Globus pallidus (tissue), 1 donor: ENCODE measurements at places on chromosomes 11 and 22.

- peak; percentile 26 for DNase-seq
Observed at GRCh38 chr11:16883174-16883573, 131.0 kb downstream of the PLEKHA7 start.

DNA sequence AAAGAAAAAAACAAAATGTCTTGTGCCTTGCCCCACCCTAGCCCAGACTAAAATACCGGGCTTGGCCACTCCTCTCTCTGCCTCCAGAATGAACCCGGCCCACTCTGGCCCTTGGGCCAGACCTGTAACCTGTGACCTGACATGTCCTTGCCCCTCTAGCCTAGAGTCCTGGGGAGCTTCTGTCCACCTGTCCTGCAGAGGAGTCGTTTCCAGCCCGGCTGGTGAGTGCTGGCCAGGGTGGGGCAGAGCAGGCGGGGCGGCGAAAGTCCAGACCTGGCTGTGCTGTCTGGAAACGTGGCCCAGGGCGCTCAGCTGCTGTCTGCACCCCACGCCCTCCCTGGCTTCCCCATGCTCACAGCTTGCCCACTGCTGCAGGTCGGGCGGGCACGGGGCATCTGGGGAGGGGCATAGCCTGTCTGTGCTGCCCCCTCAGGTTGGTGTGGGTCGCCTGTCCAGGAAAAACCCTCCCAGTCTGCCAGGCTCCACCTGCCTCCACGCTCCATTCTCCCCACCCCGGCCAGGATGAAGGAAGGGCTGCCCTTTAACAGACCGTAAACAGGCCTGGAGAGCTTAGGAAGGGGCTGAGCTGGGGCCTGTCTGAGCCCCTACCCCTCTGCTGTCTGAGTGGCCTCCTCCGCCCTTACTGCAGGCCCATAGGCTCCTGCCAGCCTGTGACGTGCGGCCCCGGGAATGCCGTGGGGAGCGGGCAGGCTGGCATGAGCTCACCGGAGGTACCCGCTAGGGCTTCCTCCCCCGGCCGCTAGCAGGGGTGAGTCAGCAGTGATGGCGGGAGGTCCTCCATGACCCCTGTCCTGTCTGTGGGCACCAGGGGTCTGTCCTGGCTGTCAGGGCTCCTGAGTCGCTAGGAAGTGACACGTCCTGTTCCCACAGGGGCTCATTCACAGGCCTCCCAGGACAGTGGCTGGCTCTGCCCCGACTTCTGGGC, 1.9 kb downstream of the CD151 start:
- DNase-seq: no peak

DNA sequence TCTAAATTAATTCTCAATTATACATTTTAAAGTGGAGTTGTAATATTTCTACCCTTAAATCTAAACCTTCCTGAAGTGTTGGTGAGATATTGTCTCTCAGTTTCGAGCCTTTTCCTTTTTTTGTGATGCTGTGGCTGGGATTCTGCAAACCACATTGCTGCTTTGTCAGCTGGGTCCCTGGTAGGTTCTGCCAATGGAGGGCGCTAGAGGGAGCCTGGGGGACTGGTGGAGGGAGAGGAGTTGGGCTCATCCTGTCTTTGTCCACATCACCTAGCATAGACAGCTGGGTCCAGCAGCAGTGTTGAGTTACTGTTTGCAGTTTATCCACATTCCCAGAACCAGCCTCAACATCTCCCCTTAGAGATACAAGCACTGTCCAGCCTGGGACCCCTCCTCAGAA, 41.0 kb downstream of the TRAF6 start:
- no peak for DNase-seq

- no peak for DNase-seq
Observed at GRCh38 chr11:64339754-64340408, at the start of gene CCDC88B. Gene CCDC88B (plus strand): TSS chr11:64340204. CDS start chr11:64340267, 63 bp downstream.

DNA sequence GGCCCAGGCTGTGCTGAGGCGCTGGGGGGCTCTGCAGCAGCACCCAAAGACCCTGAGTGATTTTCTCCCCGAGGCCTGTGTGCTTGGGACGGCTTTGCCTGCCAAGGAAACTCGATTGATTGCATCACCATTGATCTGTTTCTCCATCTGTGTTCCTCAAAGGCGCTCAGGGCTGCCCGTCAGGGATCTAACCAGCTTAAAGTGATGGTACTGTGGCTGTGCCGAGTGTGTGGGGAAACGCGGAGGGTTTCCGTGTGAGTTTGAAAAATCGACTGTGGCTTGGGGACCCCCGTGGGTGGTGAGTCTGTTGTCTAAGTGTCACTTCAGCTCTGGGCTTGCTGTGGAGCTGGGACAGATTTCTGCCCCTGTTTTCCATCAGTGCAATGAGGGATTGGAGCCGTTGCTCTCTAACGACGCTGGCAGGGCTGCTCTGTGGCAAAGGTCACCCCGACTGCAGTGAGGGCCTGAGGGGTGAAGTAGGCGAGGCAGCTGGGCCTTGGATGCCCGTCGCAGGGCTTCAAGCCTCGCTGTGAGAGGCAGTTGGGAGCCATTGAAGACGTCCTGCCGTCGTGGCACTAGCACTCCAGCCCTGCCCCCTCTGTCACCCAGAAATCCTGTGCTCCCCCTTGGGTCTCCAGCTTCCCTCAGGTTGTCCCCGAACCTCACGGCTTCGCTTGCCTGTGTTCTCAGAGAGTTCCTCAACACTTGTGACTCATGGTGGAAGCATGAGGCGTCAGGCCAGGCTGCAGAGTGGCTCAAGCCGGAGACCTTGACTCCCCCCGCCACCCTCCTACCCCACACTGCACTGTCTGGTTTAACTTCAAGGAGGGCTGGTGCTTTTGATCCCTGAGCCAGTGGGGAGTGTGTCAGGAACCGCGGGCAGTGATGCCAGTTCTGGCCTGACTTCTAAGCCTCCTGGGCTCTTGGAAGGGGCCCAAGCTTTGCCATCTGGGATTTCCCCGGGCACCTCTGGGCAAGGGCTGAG, 21.8 kb downstream of the CACNA1I start:
- DNase-seq: no peak

DNA sequence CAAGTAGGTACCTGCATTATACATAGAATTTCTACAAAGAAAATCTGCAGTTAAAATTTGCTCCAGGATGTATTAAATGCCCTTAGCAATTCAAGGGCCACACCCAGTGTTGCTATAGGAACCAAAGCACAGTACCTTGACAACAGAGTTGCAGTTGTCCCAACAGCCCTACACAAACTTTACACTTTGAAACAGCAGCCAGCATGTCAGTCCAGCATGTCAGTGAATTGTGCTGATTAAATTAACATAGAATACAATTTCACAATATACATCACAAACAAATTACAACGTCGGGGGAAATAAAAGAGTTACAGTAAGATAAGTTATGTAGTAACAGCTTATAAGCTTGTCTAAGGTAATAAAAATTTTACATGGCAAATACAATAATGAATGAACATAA, 389.2 kb downstream of the SOX6 start:
- no peak for DNase-seq

DNA sequence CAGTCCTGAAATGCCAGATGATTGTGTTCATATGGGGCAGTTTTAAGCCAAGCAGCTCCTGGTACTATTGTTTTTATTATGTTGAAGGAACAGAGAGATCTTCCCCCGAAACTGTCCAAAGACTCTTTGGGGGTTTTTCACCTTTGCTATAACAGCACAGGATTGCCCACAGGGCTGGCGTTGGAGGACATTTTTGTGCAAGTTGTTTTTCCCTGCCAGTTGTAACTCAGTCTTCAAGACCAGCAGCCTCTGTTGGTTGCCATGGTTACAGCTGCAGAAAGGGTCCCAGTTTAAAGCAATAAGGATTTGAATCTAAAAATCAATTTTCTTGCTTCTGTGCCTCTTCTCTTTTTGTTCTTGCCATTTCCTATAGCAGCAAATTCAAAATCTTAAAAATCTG, 45.4 kb upstream of the YWHAH start:
- peak; percentile 47 for DNase-seq

DNA sequence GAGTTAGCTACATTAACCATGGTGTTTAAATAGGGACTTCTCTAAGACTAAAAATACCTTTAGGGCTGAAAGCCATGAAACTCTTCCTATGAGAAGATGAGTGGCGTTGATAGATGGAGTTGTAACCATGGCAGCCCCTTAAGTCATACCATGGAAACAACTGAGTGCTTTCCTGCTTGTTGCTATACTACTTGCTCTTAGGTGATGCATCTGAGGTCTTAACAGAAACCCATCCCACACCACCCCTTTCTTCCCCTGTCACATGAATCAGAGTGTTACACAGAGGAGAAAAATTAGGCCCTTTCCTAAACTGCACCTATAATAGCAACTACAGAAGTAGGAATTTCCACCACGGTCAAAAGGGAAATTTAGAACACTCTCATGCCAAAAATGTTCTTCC, 64.3 kb upstream of the ZC3H12C start:
- no peak for DNase-seq

DNA sequence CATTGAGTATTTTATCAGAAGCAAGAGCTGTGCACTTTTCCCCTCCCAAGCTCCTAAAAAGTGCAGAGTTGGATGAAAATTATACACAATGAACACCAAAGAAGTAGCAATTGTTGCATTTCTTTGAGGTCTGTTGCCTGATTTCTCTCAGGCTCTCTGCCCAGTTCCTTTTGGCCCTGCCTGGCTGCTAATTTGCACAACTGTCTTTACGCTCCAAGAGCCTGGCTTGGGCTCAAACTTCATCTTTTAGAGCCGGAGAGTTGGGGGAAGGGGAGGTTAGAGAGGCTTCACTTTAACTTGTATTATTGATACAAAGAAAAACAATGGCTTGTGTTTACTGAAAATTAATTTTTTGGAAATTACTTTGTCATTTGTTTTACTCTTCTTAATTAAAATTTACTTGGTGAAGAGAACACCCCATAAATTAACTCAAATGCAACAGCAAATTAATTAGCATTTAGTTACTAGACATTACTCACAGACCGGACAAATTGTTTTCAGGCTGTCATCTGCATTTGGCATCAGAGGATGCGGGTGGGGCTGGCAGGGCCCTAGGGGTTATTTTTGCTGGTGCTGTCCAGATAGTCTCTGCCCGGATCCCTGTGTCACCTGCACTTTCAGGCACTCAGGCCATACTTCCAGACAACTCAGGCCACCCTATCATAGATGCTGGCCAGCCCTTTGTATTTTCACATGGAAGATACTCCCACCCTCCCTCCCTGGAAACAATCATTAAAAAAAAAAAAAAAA, 407.3 kb downstream of the NXPE2 start:
- DNase-seq: peak; percentile 63

DNA sequence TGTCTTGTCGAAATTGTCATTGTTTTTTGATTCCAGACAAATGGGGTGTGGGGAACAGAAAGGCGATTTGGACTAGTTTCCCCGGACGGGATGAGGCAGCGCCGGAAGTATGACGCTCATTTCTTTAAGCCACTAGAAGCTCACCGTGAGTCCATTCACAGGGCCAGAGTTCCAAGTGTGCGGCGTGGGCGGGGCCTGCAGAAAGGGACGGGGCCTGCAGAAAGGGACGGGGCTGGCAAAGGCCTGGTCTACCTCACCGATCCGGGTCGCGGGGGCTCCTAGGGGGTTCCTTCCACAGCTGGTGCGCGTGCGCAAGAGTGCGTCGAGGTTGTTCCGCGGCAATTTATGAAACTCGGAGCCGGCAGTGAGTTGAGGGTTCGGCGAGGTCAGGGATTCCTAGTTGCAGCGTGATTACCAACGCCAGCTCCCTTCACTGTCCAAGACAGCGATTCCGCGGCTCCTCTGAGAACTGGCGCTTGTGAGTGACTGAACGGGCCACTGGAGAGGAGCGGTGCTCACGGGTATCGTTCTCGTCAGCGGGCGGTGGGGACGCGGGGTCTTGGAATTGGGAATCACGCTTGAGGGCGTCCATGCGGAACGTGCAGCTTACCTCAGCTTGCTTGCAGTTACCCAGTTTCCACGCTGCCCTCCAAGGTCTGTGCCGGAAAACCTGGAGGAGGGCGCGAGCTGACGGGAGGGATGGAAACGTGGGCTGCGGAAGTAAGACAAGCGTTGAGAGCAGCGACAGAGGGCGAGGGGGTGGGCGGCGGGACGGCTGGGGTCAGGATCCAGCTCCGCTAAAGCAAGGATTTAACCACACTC, at the start of gene ZNF215:
Gene ZNF215 (plus strand): TSS at position 219 of the 822 bp plus-strand sequence. CDS start 5,847 bp downstream, outside the sequence.
- DNase-seq: peak; percentile 1

GRCh38 chr11:85805387-85805786, 5.6 kb downstream of the SYTL2 start:
- no peak for DNase-seq

DNA sequence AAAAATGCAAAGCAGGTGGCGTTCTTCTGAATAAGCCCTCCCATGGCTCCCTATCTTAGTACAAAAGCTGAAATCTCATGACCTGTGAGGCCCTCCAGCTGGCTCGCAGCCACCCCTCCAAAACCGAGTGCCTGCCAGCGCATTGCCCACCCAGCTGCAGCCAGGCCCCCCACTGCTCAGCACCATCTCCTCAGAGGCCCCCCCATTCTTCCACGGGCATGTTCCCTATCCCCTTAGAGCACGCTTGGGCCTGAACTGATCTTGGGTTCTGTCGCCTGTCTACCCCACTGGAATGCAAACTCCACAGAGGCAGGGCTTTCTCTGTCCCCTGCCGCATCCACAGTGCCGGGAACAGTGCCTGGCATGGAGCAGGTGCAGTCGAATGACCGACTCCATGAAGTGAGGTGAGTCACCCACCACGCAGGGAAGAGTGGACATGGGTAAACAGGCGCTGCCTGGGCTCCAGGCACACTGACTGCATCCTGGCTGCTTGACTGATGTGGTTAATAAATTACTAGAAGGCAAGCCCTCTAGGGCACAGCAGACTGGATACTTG, 11.3 kb upstream of the EFCAB6 start:
- no peak for DNase-seq

- peak; percentile 20 for DNase-seq
Observed at GRCh38 chr11:26227301-26227746, 104.6 kb upstream of the ANO3 start.

DNA sequence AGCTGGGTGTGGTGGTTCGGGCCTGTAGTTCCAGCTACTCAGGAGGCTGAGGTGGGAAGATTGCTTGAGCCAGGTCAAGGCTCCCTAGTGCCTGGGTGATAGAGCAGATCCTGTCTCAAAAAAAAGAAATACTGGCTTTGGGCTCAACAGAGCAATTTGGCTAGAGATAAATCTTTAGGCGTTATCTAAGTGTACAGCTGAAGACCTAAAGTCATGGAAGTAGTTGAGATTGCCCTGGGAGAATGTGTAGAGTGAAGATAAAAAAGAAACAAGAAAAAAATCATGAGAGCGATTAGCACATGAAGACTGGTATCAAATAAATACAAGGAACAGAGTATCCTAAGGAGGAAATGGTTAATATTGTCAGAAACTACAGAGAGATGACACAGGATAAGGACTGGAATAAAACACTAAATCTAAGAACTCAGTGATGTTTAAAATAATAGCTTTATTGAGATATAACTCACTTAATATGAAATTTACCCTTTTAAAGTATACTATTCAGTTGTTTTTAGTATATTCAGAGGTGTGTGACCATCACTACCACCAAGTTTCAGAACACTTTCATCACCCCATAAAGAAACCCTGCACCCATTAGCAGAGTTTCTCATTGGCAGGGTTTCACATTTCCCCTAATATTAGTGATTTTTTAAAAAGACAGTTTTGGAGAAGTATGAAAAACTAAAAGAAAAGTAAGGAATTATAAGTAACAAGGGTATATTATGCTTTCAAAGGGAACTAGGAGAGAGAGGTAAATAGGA, 20.7 kb downstream of the PIK3C2A start:
- no peak for DNase-seq
